ENCODE measurements at places on chromosomes 12 and 14.

- no peak for DNase-seq
Observed at GRCh38 chr12:67681105-67681778, 32.7 kb downstream of the DYRK2 start.

DNA sequence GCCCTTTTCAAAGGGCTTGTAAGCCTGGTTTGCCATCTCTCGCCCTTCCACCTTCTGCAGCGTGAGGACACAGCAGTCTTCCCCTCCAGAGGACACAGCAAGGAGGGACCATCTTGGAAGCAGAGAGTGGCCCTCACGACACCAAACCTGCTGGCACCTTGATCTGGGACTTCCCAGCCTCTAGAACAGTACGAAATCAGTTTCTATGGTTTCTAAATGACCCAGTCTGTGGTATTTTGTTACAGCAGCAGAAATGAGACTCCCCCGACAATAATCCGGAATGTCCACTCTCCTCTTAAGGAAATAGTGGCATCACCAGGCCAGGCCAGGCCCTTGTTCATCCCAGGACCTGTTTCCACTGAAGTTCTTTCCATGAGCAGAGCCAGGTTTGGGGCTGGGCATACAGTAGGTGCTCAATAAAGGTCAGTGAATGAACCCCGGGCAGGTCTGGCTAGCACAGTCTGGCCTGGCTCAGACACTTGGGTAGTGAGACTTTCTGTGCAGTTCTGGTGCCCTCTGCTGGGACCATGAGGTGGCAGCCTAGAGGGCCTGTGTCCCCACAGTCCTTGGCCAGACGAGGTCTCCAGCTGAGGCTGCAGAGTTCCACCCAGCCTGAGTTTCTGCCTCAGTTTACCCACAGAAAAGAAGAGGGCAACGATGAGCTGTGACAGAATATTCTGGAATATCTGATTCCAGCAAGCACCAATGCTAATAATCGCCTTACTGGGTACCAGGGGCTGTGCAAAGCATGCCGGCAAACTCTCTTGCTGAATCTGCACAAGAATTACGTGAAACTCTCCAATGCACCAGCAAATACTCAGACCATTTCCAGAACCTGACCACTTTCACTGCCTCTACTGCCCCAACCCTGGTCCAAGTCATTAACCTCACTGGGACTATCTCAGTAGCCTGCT, 14.0 kb downstream of the ABCB9 start:
- peak; percentile 5 for DNase-seq

DNA sequence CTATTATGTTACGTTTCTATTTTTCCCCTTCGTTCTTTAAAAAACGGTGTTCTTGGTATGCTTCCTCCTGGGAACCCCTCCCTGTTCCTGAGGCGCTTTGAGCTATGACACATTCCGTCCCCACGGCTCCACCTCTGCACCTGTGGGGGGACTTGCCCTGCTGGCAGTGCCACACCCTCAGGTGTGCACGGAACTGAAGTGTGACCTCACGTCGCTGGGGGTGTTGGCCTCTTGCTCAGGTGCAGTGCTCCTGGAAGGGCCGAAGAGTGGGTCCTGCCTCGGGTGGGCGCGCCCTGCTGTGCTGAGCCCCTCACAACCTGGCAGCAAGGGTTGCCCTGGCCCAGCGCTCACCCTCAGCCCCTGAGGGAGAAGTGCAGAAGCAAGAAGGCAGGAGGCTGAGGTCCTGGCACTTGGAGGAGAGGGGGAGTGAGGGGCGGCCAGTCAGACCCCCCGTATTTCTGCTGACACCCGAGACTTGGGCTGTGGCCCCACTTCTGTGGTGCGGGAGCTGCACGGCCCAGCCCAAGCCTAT, 4.9 kb downstream of the AMN start:
- no peak for DNase-seq

DNA sequence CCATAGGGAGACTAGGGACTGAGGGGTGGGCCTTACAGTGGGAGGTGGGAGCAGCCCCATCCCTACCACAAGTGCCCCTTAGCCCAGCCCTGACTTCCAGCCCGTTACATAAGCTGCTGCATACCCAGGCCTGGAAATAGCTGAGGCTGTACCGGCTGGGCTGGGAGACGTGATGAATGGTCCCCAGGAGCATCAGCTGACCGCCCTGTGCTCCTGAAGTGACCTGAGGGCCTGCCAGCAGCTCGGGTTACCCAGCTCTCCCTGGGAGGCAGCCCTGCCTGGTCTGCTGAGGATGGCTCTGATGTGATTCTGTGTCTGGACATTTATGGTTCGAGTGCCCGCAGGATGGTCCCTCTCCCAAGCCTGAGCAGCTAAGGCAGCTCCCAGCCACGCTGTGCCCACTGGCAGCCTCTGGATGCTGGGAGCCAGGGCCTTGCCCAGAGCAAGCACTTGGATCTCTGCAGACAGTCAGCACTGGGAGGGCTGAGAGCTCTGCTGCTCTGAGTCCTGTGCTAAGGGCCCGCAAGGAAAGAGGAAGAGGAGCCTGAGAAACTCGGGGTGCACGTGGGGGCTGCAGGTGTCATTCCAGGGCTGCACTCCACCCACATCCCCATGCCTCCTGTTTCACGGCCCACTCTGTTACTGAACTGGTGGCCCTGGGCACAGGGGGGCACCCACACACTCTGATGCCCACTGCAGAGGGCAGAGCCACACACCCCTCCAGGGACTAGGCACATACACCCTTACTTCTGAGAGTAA, 20.5 kb downstream of the TAMALIN start:
- DNase-seq: no peak

DNA sequence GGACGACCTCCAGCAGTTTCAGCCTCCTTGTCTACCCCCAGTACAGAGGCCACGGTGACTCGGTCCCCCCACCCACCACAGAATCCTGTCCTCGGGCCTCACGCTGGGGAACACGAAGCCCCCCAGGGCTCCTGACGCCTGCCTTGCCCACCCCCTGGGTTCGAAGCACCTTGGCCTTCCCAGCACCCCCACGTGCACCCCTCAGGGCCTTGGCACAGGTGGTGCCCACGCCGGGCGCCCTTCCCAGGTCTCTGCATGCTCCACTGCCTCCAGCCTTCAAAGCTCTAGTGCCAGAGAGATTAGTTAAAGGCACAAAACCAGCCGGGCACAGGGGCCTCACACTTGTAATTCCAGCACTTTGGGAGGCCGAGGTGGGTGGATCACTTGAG, 61.8 kb downstream of the NOC4L start:
- DNase-seq: no peak

- DNase-seq: no peak
Observed at GRCh38 chr12:3836641-3837040, 36.6 kb downstream of the PARP11 start.

- no peak for DNase-seq
Observed at GRCh38 chr12:24960222-24960855, 11.4 kb upstream of the BCAT1 start.

DNA sequence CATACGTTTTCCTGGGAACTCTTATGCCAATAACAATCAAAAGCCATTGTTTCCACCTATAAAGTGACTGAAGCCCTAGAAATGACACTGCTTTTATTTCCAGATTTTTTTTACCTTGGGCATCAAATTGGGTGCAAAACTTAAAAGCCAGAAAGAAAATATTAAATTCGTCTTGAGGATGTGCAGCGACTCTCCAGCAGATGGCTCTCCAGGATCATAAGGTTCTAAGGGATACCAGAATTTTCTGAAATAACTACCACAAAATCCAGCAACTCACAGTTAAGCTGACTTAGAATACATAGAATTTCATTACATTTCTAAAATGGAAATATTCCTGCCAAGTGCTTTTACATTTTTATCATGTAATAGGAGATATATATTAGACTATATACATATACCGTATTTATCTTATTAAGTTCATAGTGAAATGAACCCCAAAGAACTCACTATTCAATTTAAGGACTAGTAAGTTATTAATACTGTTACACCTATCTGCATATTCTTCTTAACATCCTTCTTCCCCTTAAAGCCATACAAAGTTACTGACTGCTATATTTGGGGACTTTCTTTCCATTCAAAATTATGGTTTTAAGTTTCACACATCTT, 44.0 kb downstream of the ARMH4 start:
- DNase-seq: no peak

- no peak for DNase-seq
Observed at GRCh38 chr14:97976861-97977260, 1179.7 kb downstream of the VRK1 start.

DNA sequence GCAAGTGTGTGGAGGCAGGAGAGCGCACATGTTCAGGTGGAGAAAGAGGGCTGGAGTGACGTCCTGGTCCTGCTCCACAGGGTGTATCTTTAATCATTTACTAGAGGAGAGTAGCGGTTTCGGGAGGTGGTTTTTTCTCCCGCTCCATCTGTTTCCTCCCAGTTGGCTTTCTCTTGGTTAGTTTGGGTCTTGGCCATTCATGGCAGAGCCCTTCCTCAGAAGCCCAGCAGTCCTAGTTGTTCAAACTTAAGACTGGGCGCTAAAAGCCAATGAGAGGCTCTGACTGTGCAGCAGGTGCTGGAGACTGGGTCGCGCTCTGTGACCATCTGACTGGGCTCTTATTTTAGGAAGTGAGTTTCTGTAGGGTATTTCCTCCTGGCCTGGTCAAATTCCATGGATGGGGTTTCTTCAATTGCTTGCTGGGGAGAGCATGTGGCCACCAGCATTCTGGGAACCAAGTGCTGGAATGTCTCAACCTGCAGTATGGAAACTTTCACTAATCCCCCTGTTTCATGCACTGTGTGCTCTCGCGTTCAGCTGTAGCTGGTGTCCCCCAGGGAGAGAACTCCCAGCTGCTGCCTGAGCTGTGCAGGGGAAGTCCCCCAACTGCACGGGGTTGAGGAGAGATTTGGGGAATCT, 27.4 kb upstream of the TSPAN9 start:
- DNase-seq: no peak

DNA sequence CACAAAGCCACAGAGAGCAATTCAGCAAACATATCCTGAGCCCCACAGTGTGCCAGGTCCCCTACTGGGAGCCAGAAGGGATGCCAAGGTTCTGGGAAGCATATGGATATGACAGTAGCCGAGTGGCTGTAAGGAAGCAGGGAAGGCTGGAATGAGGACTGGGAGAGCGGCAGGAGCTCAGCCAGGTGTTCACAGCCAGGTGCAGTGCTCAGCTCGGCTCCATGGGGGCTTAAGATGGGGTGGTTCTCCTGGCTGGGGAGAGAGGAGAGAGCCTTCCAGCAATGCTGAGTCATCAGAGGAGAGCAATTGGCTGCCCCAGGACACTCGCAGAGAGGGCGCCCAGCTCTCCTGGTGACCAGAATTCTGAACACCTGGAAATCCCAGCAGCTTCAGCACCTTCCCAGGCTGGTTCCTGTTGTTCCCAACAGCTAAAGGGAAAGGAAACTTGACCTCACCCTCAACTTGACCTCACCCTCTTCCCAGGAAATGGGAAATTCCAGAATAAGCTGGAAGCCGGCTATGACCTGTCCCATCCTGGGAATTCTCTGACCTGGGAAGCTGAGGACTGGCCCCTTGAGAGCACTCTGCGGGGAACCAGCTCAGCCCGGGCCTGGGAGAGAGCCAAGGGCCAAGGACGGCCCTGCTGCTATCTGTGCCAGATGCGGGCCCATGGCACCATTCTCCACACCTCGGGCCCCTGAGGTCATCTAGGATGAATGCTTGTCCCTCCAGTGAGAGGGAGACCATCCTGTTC, 34.6 kb downstream of the SLC6A12 start:
- DNase-seq: no peak

GRCh38 chr12:91722072-91722471, 423.6 kb downstream of the BTG1 start:
- DNase-seq: no peak

- DNase-seq: no peak
Observed at GRCh38 chr12:62744551-62744950, 190.4 kb downstream of the PPM1H start.

DNA sequence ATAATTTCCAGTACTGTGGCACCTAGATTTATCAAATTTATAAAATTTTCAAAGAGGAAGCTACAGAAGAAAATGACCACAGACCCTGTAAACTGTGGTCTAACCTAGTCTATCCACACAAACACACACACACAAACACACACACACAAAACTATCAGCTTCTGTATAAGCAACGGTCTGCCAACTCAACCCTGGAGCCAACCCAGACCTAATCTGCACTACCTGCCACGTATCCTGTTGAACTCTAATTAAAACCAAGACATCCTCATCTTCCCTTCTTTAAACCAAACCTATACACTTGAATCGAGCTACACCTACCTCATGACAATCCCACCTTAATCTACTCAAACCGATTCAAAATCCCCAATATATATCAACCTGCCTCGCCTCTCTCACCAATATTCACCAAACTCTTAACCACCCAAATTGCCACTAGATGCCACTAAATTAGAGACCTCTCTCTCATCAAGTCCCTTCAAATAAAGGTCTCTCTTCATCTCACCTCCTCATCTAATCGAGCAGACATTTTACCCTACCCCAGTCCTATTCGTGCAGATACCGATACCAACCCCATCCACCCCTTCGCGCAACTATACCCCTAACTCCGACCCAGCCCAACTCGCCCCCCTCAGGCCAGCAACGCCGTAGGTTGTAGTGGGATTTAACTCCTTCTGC, 808 bp downstream of the ACIN1 start:
- DNase-seq: no peak

DNA sequence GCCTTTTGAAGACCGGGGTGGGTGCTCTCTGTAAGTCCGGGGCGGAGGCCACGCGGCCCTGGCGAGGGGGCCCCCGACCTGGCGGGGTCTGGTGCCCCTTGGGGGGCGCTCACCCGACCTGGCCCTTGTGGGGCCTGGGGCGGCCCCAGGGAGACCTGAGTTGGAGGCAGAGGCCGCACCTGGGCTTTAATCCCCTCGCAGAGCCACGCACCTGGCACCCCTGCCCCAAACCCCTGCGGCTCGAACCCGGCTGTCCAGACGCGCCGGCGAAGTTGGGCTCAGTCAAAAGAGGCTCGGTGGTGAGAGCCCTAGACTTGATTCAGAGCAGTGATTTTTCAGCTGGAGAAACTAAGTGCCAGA, 267 bp downstream of the CFAP251 start:
- no peak for DNase-seq

DNA sequence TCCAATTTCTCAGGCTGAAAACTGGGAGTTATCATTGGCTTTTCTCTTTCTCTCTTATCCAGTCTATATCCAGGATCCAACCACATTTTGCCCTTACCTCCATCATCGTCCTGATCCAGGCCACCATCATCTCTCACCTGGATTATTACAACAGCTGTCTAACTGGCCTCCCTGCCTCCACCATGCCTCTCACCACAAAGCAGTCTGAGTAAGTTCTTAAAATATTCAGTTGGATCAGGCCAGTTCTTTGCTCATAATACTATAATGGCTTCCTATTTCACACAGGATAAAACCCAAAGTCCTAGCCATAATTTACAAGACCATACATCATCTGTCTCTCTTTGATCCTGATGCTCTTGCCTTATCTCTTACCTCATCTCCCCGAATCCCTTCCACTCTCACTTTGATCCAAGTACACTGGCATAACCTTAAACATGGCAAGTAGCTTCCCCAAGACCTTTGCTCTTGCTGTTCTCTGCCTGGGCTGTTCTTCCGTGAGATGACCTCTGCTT, 133.4 kb upstream of the RAP1B start:
- no peak for DNase-seq

- DNase-seq: no peak
Observed at GRCh38 chr12:4119157-4119761, 154.3 kb upstream of the CCND2 start.
